ENCODE measurements at places on chromosomes 16 and 17.

- DNase-seq: no peak
Observed at GRCh38 chr17:51365090-51365489, 104.7 kb downstream of the UTP18 start.

- DNase-seq: no peak
Observed at GRCh38 chr17:69405096-69405495, 9.4 kb upstream of the MAP2K6 start.

DNA sequence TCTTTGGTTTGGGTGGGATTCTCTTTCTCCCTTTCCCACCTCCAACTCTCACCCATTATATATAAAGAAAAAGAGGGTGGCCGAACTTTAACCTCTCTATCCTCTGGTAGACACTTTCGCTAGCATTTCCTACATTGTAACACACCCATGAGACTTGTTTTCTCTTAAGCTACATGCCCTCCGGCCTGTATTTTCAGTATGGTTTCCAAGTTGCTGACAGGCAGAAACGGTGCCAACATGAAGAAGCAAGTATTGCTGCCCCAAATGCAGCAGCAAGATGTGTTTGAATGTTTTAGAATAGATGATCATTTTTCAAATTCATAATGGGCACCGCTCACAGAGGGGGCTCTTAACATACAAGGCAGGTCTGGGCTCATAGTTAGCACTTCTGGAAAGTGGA is 18.7 kb upstream of the CYB5B start:
- DNase-seq: no peak

DNA sequence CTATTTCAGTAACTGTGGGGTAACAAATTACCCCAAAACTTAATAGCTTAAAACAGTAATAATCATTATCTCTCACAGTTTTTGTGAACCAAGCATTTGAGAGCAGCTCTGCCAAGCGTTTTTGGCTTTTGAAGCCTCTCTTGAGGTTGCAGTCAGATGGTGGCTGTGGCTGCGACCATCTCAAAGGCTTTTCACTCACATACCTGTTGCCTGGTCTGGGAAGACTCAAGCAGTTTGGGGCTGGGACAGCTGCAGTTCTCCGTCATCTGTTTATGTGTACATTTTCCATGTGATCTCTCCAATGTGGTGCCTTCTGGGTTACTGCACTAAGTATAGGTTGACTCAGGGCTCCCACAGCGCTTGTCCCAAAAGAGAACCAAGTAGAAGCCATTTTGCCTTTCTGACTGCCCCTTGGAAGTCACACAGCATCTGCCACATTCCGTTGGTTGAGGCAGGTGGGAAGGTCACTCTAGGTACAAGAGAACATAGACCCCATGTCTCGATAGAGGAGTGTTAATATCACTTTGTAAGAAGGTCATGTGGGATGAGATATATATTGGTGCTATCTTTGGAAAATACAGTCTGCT is 49.6 kb downstream of the LDHD start:
- DNase-seq: no peak

DNA sequence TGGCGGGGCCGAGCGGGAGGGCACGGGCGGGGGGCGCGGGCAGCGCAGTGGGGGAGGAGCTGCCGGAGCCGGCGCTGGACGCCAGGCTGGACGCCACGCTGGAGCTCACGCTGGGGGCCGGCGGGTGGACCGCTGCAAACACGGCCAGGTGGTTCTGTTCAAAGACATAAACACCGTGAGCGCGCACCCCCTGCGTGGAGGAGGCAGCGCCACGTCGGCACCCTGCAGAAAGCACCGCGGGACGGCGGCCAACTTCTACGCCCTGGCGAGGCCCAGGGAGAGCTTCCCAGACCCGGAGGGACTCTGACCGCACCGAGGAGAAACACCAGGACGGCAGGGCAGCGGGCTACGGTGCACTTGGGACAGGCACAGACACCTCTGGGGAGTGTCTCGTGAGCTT is 29.3 kb downstream of the UNKL start:
- no peak for DNase-seq

DNA sequence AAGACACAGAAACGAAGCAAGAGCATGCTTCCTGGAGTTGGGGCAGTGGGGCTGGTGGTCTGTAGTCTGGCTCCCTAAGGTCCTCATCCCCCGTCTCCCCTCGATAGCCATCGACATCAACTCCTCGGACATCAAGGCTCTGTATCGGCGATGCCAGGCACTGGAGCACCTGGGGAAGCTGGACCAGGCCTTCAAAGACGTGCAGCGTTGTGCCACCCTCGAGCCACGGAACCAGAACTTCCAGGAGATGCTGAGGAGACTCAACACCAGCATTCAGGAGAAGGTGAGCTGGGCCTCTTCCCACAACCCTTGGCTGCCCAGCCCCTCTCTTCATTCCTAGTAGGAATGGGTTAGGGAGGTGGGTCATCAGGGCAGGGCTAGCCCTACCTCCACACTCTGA is 2.3 kb downstream of the UNC45B start:
- no peak for DNase-seq

DNA sequence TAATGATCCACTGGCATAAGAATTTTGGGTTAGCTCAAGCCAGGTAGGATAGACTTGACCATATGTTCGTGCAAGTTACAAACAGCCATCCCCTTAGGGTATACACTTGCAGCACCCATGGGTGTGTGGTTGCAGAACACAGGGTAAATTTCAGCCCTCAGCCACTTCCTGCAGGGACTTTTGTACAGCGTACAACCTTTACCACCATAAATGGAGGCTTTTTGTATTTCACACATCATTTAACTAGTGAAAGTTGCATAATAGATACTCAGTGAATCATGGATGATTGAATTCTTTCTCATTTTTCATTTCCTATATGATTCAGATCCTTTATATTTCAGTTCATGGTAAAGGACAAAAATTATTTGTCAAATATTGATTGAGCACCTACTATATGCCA is 473.9 kb downstream of the CDH13 start:
- DNase-seq: no peak

DNA sequence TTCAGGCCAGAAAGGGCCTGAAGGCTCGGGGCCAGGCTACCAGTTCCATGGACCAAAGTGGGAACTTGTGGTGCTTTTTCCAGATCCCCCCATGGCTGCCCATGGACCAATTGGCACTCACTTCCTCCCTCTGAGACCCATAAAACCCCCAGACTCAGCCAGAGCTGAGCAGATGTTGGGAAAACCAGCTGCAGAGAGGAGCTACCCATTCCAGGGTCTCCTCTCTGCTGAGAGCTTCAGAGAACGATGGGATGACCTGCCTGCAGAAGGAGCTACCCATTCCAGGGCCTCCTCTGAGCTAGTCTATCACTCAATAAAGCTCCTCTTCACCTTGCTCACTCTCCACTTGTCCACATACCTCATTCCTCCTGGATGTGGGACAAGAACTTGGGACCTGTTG is 52.2 kb upstream of the MED9 start:
- no peak for DNase-seq

DNA sequence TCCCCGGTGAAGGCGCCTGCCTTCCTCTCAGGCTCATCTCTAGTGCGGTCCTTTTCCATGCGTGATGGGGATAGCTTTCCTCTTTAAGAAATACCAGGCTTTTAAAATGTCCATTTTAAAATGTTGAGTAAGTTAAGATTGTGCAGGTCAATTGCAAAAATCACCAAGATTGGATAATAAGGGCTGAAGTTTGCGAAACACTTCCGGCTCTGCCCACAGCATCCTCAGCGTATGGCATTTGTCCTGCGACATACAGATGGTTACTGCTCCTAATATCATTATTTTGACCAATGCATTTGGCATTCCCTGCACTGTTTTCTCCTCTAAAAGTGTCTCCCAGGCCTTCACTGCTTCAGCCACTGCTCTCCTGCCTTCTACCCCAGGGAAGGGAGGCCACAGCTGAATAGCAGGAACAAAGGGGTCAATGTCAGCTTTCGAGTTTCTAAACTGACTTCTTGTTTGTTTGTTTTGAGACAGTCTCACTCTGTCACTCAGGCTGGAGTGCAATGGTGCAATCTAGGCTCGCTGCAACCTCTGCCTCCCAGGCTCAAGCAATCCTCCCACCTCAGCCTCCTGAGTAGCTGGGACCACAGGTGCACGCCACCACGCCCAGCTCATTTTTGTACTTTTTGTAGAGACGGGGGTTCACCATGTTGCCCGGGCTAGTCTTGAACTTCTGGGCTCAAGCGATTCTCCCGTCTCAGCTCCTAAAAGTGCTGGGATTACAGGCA is 91.9 kb downstream of the CRISPLD2 start:
- no peak for DNase-seq

DNA sequence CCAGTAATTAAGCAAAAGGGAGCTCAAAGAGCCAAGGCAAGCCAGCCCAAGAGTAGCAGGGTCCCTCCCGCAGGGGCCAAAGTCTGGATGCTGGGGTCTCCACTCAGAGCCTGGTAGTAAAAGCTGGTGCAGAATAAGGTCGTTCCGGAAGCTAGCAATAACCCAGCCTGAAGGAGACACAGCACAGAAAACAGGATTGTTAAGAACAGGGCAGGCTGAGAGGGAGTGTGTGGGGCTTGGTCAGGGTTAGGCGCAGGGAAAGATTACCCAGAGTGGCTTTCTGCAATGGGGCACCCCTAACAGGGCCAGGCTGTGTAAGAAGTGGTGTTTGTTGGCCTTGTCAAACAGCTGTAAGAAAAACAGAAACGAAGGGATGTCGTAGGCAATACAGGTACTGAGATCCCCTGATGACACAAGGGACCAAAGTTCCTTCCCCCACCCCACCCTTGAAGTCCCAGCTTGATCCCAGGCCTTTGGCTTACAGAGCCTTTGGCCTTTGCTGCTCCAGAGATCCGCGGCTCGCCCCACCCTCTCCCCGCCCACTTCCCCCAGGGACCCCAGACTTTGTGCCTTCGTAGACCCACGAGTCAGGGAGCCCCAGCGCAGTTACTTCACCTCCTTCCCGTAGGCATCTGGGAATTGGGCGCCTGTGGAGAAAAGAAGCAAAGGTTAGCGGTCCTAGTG is 712 bp downstream of the TMEM256 start:
- DNase-seq: no peak

- no peak for DNase-seq
Observed at GRCh38 chr17:44005527-44006271, 1.3 kb downstream of the NAGS start.

- DNase-seq: no peak
Observed at GRCh38 chr16:53821487-53821886, 117.5 kb downstream of the FTO start.

DNA sequence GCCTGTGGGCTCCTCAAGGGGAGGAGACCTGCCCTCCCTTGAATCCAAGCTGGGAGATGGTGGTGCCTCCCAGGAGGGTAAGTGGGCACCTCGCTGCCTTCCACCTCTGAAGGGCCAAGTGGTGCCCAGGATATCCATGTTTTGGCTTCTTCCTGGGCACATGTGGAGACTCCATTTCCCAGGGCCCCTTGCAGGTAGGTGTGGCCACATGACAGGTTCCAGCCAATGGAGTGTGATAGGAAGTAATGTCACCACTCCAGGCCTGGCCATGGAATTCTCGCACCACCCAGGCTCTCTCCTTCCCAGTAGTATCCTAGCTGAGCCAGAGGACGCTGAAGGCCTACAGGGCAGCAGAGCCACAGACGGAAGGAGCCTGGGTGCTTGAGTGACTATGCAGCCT is 17.6 kb upstream of the PEMT start:
- no peak for DNase-seq

- no peak for DNase-seq
Observed at GRCh38 chr17:1490643-1491442, 1.6 kb downstream of the MYO1C start.

DNA sequence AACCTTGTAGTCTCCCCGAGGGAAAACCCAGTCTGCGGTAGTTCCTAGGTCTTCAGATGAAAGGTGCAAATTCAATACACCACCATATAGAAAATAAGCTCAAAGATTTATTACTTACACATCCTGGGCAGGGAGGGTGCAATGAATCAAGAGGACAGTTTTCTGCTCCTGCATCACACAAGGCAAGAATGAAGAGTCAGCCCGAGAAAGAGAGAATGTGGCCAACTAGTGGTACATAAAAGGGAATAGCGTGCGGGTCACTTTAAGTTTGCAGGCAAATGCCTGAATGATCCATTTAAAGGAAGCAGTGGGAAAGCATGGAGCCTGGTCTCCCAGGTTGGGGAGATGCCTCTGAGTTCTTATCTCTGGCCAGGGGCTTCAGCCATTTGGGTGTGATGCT is 403.4 kb downstream of the GRIN2A start:
- DNase-seq: no peak

- no peak for DNase-seq
Observed at GRCh38 chr17:78759203-78759968, 22.7 kb downstream of the CYTH1 start.

DNA sequence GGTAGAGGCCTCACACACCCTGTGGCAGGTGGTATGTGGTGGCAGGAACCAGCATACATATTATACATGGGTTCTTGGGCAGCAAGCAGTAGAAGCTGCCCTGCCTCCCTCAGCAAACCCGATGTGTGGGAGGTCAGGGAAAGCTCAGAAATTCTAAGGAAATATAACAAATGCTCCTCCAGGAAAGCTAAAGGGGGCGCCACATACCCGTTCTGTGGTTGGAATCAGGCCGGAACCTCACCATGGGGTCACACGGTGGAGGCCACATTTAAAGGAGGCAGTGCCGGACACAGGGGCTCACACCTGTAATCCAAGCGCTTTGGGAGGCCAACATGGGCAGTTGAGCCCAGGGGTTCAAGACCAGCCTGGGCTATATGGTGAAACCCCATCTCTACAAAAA is 12.4 kb upstream of the KATNB1 start:
- no peak for DNase-seq

DNA sequence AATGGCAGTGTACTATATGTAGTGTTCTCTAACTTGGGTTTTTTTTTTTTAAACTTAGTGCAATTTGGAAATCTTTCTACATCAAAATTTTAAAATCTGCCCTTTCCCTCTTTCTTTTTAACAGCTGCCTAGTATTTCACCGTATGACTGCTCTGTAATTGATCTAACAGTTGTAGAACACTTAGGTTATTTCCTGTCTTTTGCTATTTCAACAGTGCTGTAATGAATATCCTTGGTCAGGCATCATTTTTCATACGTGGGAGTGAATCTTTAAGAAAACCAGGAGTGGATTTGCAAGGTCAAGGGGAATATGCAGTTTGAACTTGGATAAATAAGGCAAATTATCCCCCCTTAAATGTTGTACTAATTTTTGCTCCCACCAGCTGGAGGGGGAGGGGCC is 3.8 kb downstream of the NLRC5 start:
- no peak for DNase-seq

DNA sequence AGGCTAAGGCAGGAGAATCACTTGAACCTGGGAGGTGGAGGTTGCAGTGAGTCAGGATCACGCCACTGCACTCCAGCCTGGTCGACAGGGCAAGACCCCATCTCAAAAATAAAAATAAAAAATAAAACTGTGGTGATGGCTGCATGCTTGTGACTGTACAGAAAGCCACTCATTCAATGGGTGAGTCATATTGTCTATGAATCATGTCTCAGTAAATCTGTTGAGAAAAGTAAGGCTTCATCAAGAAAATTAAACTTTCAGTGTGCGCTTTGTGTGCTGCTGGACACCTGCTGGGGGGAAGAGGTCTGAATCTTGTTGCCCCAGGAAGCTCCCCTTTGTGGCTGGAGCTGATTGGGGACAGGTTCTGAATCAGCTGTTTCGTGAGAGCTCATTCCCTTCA is 11.3 kb downstream of the NUBP1 start:
- no peak for DNase-seq

GRCh38 chr17:78797691-78798585 is 15.9 kb upstream of the CYTH1 start:
- no peak for DNase-seq

GRCh38 chr17:76575570-76575969 is 10.1 kb downstream of the ST6GALNAC2 start:
- DNase-seq: no peak

Data from cortex of kidney (tissue), 1 donor.